Renal cortical epithelial cell (primary cell): ENCODE measurements at places on chromosomes 4 and X. TPM values are rescaled to one million over a fixed set of nuclear protein-coding genes. Genes with fewer than 3 reads are reported as not detected.
A peak's percentile ranks its signal among the peaks of the same experiment; 100 is the strongest.

ETDA gene
- total RNA-seq: not detected in 2 replicates

LPAR4 gene
- 0.70 TPM in 1 of 2 replicates, not detected in the other for total RNA-seq

PAGE1 gene
- total RNA-seq: not detected in 2 replicates

FAAH2 gene
- total RNA-seq: 11.3 and 12.0 TPM in 2 replicates

ASB9 gene
- 3.0 and 4.0 TPM in 2 replicates for total RNA-seq

PASD1 gene
- not detected in 2 replicates for total RNA-seq

SH3TC1 gene
- total RNA-seq: 25.4 and 27.2 TPM in 2 replicates

RASSF6 gene
- total RNA-seq: 8.3 and 10.6 TPM in 2 replicates

- DNase-seq: no peak
These were observed 111.4 kb upstream of the RXFP1 start for GRCh38 chr4:158410272-158410671.

DNA sequence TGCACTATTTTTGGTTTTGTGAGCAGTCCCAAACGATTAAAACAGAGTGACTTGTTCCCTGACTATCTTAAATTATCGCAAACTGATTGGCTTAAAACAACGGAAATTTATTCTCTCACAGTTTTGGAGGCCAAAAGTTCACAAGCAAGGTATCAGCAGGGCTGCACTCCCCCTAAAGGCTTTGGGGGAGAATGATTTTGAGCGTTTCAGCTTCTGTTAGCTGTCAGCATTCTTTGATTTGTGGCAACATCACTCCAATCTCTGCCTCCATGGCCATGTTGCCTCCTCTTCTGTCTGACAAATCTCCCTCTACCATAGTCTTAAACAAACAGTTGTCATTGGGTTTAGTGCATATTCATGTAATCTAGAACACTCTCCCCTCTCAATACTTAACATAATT is 459.6 kb upstream of the ATOH1 start:
- DNase-seq: no peak

GRCh38 chr4:41216294-41217019 is 2.1 kb upstream of the APBB2 start:
- peak; percentile 61 for DNase-seq

GRCh38 chrX:106599411-106599810 is 12.4 kb upstream of the RADX start:
- DNase-seq: no peak

GRCh38 chr4:38889143-38889542 is 21.5 kb downstream of the FAM114A1 start:
- peak; percentile 85 for DNase-seq

GRCh38 chr4:7766086-7766485 is 173.6 kb downstream of the AFAP1 start:
- no peak for DNase-seq

GRCh38 chrX:77953708-77954107 is 15.7 kb downstream of the PGAM4 start:
- no peak for DNase-seq

DNA sequence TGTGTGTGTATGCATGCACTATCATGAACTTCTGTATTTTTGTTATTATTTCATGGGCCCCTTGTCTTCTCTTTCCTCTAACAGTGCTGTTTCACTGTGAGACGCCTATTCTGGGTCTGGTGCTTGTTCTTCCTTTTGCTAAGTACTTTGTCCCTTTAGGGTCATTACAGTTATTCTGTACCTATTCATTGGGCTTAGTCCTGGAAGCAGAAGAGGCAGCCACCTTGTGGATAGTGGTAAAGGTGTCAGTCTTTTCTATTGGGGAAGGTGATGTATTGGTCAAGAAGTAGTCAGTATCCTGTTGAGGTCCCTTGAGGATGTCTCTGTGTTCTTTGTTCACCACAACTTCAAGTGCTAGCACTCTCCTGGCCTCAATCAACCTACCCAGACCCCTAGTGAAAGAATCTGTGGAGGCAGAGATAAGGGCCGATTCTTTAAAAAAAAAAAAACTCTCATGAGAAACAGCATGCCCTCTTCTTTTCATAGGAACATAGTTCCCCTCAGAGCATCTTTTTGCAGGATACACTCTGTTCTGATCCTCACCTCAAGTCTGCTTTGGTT is 593.8 kb downstream of the SPRY1 start:
- peak; percentile 12 for DNase-seq

DNA sequence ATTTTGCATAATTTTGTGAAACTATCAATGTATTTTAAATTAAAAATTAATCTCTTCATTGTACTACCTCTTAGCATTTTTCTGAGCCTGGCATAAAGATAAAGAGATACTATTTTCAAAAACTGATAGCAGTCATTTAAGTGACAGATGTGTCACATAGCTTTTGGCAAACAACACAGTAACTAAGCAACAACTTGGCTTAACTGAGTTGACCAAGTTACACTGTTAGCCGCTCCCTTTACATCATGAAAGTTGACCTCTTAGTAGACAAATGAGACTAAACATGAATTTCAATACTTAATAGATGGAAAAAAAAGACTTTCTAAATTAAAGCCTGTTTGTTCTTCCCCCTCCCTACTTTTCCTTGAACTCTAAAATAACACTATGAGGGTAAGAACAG is 62.0 kb downstream of the ATP8A1 start:
- DNase-seq: no peak

DNA sequence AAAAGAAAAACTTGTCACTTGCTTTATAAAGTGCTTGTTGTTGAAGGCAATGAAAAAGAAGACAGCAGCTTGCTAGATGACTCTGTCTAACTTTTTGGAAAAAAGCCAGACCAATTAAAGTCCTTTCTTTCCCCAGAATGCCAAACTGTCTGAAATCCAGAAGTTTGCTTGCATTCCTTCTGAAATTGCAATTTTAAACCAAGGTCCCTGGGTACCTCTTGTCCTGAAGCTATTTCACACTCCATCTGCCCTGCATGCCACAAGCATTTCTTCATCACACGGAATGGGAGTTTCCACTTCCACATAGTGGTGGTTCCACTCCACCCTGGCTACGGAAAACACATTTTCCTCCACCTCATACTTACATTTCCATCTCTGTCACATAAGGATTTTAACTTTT is 101.0 kb downstream of the PAPSS1 start:
- DNase-seq: peak; percentile 88

DNA sequence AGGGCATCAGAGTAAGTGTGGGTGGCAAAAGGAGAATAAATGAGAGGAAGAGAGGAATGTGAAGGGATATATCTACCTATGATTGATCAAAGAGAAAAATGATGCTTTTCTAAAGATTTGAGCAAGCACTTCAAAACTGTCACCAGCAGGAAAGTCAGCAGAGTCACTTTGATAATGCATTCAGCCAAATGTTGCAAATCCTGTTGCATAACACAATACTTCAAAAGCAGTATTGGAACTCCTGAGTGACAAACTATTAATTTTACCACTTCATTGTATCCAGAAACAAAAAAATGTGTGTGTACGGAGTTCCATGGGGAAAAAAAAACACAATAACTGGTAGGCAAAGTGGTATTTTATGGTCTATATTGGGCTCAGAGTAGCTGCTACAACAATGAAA is 160.3 kb downstream of the EMCN start:
- no peak for DNase-seq

DNA sequence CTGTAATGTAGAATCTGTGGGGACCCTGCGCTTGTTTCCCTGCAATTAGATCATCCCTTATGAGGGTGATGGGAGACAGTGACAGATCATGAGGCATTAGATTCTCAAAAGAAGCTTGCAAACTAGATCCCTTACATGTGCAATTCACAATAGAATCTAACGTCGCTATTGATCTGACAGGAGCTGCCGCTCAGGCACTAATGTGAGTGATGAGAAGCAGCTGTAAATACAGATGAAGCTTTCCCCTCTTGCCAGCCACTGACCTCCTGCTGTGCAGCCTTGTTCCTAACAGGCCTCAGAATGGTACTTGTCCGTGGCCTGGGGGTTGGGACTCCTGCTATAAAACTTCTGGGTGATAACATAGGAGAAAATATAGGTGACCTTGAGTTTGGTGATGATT is 1076.8 kb downstream of the PDHA2 start:
- DNase-seq: no peak

- peak; percentile 61 for DNase-seq
These were observed 183.7 kb downstream of the EVC2 start for GRCh38 chr4:5524446-5525299.

- peak; percentile 95 for DNase-seq
These were observed 147.0 kb upstream of the HPGD start for GRCh38 chr4:174669270-174669669.

GRCh38 chr4:75989846-75990528 is 758 bp downstream of the SDAD1 start:
- DNase-seq: peak; percentile 7
